ENCODE measurements at places on chromosomes 16 and 17.

DNA sequence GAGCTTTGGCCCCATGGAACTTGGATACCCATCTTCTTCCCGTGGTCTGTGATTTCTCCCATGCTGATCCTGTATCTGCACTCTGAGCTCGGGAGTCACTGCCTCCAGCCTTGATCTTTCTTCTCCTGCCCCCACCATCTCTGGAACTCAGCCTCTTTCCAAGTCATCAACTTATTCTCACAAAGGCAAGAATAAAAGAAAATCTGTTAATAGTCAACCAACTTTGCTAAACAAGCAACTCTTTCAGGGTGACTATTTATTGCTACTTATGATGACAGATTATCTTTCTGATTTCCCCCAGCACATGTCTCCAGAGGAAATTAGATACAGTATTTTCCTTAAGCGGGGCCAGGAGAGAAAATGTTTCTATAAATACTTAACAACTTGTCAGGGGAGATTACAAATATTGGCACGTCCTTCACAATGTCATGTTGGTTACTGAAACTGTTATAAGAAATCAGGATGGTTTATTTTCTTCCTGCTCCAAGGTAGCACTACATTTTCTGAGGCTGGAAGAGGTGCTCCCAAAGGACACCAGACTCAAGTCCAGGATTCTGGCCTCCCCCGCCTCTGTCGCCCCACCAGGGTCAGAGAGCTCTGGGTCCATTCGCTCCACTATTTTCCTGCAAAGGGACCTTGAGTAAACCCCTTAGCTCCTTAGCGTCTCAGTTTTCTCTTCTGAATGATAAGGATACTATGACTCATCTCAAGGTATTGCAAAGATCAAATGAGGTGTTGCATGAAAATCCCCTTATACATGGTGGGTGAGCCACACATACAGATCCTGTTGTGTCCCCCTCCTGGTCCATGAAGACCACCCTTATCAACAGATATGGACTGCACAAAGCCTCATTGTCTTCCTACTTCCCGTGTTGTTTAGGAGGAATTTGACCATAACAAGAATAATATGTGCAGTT, 205.2 kb upstream of the WSCD1 start:
- DNase-seq = no peak

- peak; percentile 51 for DNase-seq
Observed at GRCh38 chr17:63497708-63498483, 21.0 kb downstream of the ACE start.

- DNase-seq = no peak
Observed at GRCh38 chr17:79520167-79521165, 90.4 kb downstream of the RBFOX3 start.

DNA sequence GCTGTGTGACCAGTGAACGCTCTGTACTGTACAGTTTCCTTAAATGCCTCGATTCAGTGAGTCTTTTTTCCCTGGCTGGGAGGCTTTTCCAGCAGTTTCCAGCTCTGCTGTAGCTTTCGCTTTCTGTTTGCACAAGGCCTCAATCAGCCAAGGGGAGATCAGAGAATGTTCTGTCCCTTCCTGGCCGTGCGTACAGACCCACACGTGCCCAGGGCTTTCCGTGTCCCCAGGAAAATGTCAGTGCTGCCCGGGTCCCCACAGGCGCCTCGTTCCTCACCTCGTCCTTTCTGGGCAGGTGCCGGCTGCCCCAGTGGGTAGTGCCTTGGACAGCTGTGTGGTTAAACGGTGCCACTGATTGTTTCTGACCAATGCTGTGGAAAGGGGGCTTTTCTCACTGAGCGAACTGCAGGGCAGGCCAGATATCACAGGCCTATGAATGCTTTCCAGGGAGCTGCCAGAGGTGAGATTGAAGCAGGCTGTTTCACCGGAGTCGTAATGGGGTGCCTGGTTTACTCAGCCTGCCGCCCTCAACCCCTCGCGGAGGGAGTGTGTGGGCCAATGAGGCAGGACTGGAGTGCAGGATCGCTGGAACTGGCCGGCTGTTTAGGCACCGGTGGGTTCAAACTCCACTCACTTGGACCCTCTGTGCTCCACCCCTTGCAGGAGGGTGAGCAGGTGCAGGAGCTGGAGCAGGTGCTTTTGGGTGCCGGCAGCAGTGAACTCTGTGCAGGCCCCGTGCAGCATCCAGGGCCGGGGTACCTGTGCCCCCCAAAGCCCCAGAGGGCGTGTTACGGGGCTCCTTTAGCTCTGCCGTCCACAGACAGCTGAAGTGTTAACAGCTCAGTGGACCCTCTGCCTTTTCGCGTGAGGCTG, 44.4 kb downstream of the ZNF778 start:
- DNase-seq = no peak

DNA sequence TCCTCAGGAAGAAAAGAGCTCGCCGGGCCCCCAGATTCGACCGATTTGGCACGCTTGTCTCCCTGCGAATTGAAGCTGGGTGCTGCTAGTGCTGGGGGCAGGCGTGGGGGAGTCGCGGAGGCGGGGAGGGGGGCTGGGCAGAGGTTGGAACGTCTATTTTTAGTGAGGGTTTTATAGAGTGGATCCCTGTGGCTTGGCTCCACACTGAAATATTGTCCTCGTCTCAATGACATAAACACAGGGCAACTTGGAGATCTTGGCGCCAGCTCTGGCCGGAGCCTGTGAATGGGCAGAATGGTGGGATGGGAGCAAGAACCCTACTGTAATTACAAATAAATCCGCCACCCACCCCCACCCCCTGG, 15.7 kb upstream of the NOG start:
- no peak for DNase-seq

DNA sequence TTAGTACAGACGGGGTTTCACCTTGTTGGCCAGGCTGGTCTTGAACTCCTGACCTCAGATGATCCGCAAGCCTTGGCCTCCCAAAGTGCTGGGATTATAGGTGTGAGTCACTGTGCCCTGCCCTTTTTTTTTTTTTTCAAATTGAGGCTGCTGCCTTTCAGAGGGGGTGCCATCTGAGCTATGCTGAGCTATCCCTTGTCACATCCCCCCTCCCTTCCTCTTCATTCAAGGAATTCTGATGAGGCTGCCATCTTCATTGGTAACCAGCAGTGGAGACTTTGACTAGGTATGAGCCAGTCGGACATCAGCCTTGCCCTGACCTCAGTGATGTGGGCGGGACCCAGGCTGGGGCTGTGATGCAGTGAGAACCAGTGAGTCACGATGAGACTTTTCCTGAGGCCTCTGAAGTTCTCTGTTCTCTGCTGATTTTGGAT, 24.4 kb upstream of the GPT2 start:
- DNase-seq = no peak

DNA sequence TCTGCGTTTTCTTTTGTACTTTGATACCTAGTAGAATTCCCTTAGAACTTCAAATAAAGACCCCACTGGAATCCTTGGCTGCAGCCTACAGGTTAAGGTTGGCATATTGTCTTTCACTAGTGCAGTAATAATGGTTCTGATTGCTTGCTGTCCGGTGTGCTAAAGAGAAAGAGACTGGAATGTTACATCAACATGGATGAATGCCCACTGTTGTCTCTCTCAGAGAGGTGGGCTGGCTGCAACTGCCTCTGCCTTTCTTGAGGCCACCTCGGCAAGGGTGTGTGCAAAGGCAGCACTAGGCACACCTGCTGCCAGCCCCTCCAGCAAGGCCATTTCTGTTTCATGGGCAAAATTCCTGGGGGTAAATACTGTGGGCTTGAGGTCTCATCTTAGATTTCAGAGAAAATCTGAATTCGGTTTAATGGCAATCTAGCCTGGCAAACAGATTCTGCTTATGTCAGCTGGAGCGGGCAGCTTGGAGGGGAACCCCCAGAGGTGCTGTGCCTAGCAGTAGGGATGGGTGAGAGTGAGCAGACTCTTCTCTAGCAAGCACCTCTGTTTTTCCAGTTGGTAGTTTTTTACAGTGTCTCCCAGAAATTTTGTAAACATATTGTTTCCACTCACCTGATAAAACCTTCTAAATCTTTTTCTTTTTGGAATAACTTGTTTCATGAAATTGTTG, 54.0 kb downstream of the MRTFB start:
- DNase-seq = no peak

DNA sequence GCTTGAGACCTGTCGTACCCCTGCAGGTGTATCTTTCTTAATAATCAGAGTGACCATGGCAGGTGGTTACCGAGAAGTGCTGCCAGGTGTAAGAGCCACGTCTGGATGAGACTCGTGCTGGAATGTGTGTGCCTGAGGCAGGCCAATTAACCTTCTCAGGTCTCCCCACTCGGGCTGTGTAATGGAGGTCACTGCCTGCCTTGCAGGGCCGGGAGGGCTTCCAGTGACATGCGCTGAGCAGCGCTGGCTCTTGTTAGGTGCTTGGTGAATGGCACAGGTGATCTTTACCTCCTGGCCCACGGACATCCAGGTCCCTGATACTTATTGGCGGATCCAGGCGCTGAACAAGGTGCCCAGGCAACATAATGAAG, 4.6 kb upstream of the GSE1 start:
- DNase-seq = no peak

GRCh38 chr17:55659661-55660060, 63.0 kb downstream of the TMEM100 start:
- no peak for DNase-seq

GRCh38 chr16:67326472-67327309, at the start of the genes KCTD19 and LRRC36:
KCTD19 (minus strand) TSS chr16:67326741; CDS start chr16:67326707, 34 bp downstream.
LRRC36 (plus strand) TSS chr16:67326815; CDS start chr16:67326863, 48 bp downstream.
- DNase-seq = peak; percentile 99

- DNase-seq = no peak
Observed at GRCh38 chr16:49560004-49560830, 186.6 kb downstream of the C16orf78 start.

DNA sequence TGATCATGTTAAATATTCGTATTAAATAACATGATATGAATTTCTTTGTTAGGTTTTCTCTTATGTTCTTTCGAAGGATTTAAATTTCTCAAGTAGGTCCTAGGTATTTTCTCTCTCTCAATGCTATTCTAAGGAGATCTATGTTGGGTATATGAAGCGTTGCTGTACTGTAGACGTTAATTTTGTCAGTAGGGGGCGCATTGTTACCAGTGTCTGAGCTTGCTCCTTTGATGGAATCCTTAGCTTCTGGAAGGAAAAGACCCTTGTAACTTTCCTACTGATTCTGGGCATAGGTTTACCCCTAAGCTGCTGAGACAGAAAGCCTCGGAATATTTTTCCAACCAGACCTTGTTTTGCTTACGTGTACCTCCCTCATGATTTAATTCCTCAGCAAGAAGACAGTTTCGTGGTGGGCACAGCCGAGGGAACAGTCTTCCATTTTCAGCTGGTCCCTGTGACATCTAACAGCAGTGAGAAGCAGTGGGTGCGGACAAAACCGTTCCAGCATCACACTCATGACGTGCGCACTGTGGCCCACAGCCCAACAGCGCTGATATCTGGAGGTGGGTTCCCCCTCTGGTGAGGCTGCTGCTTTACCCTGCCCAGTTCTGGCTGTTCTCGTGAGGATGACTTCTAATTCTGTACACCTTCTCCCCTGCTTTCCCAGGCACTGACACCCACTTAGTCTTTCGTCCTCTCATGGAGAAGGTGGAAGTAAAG, 17.9 kb downstream of the UTP4 start:
- peak; percentile 69 for DNase-seq

GRCh38 chr17:69557339-69557738, 142.8 kb downstream of the MAP2K6 start:
- no peak for DNase-seq

GRCh38 chr16:48810436-48810802, 200.4 kb upstream of the N4BP1 start:
- DNase-seq = no peak

DNA sequence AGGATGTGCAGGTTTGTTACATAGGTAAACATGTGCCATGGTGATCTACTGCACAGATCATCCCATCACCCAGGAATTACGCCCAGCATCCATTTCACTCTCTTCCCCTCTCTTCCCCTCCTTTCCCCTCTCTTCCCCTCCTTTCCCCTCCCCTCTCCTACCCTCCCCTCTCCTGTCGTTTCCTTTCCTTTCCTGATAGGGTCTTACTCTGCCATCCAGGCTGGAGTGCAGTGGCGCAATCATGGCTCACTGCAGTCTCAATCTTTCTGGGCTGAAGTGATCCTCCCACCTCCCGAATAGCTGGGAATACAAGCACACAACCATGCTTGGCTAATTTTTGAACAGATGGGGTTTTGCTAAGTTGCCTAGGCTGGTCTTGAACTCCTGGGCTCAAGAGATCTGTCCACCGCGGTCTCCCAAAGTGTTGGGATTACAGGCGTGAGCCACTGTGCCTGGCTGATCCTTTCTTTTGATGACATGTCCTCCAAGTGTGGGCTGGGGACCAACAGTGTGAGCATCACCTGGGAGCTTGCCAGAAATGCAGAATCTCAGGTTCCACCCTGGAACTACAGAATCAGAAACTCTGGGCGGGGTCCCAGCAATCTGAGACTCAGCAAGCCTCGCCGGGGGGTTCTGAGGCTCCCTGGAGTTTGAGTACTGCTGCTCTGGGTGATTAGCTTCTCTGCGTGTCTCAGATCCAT, 10.8 kb downstream of the ATP2C2 start:
- DNase-seq = no peak

DNA sequence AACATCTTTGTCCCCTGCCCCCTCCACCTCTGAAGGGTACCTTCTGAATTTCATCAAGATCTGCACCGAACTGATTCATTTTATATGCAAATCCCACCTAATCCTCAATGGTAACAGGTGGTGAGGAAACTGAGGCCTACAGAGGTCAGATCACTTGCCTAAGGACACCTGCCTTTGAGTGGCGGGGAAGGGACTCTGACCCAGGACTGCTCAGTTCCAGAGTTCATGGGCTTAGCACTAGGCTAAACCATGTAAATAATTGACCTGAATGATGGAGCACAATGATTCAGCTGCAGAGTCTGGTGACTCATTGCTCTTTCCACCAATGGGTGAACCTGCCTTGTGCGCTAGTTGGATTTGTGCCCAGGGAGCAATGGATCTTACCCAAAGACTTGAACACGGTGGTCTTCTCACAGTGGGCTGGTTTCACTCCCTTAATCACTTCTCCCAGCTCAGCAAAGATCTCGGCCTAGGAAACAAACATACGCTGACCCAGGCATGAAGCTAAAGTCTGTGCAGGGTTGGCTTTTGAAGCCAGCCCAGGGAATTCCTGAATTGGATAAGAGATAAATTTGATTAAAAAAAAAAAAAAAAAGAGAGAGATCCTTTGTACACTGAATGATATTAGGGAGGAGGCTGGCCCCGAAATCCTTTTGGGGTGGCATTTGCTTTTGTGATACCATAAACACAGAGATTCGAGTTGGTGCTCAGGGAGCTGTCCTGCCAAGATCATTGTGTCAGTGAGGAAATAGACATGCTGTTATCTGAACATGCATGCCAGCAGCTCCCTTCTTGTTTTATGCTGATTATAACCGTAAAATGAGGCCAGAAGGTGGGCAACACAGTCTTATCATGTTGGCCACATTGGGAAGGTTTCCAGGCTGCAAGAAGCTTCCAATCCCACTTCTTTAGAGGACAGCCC, 17.0 kb downstream of the CRYM start:
- no peak for DNase-seq

All from endothelial cell (in vitro differentiated cells).